ENCODE measurements at places on chromosomes 4 and X.

DNA sequence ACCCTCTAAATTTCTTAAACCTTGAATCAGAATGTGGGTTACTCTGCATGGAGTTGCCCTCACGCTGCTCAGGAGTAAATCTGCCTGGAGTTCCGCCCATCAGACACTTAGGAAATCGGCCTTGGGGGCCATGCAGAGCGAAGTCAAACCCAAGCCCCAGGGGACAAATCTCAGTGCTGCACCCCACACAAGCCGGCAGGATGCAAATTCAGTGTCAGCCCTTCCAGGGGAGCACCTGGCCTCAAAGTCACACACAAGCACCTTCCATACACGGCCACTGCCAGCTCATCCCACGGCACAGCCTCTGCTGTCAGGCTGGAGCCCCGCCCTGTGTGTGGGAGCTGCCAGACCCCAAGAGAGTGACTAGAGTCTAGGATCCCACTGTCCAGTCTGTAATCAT lies 27.4 kb downstream of the RNF212 start:
- DNase-seq: no peak

- no peak for DNase-seq
These were observed 343.0 kb downstream of the OPHN1 start for GRCh38 chrX:68090266-68090665.

- DNase-seq: no peak
These were observed 14.0 kb downstream of the DIPK2B start for GRCh38 chrX:45186643-45187026.

DNA sequence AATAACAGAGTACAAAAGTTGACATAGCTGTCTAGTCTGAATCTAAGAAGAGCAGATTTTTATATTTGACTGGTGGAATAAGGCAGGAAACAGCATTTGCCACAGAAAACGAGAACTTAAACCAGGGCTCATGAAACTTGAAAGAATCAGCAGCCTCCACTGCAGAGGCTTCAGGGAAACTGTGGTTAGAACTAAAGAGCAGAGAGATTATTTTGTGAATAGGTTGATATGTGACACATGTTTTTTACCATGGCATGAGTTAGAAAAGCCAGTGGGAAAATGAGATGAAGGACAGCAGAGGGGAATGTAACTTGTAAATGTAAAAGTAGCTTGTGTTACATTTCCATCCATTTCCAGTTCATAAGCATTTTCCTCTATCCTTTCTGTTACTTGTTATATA lies 63.7 kb upstream of the CAMK2D start:
- DNase-seq: no peak

DNA sequence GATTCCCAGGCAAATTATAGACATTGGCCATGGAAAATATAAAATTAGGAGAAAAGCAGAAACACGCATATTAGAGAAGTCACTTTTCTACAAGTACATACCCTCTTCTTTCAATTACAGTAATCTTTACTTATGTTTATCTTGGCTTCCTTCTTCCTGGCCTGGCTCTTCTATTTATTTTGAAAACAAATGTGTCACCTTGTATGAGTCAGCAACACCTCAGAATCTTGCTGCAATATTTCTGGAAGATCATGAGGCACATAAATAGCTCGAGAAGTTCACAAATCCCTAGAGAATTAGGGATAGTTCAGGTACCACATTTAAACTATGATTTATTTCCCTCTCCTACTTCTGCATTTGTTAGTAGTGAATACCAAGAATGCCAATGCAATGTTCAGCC lies 124.6 kb downstream of the ANOS1 start:
- no peak for DNase-seq
